RWPE1 (cell line): ENCODE measurements at places on chromosomes 1 and 21.

DNA sequence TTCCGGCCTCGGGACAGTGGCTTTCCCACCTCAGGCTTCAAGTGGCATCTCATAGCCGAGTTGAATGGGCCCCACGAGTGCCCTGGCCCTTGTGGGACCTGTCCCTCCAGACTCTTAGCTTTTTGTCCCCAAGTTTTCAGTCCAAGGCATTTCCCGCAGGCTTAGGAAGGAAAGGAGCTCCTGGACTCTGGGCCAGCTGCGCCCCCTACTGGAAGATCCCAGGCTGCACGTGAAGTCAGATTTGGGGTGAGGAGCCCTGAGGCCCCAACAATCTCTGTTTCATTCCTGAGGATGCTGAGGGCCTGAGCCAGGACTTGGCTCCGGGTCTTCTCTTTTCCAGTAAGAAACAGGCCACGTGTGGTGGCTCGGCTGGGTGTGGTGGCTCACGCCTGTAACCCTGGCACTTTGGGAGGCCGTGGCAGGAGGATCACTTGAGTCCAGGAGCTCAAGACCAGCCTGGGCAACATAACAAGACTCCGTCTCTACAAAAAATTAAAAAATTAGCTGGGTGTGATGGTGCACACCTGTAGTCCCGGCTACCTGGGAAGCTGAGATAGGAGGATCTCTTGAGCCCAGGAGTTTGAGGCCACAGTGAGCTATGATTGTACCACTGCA lies 67.4 kb downstream of the ARHGEF10L start:
- DNase-seq: peak; percentile 65

- peak; percentile 60 for DNase-seq
These were observed 221.2 kb downstream of the FMN2 start for GRCh38 chr1:240312872-240313271.

- DNase-seq: no peak
These were observed 41.9 kb downstream of the SMG7 start for GRCh38 chr1:183514235-183514634.

GRCh38 chr21:45292399-45293219 lies 4.9 kb upstream of the POFUT2 start:
- DNase-seq: peak; percentile 75
